Amniotic stem cell (primary cell): ENCODE measurements at places on chromosomes 3 and 15.

DNA sequence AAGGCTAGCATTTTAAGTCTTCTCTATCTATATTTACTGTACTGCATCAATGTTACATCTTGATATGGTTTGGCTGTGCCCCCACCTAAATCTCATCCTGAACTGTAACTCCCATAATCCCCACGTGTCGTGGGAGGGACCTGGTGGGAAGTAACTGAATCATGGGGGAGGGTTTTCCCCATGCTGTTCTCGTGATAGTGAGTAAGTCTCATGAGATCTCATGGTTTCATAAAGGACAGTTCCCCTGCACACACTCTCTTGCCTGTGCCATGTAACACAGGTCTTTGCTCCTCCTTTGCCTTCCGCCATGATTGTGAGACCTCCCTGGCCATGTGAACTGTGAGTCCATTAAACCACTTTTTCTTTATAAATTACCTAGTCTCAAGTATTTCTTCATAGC lies 161.5 kb downstream of the TBC1D5 start:
- DNase-seq, result no peak

DNA sequence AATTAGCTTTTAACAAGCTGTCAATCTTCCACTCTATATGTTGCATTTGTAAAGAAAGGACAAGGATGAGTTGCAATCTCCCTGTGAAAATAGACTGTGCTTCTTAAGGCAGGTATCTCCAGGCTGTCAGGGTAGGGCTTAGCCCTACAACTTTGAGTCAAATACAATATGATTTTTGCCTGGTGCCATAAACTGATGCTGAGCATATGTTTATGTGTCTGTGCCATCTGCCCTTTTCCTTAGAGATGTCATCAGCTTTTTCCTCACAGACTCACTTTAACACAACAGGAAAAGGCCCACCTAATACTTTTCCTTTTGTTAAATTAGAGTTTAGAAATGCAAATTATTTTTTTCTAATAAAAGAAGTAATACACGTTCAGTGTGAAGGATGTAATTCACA lies 548.3 kb downstream of the NLGN1 start:
- DNase-seq, result no peak

DNA sequence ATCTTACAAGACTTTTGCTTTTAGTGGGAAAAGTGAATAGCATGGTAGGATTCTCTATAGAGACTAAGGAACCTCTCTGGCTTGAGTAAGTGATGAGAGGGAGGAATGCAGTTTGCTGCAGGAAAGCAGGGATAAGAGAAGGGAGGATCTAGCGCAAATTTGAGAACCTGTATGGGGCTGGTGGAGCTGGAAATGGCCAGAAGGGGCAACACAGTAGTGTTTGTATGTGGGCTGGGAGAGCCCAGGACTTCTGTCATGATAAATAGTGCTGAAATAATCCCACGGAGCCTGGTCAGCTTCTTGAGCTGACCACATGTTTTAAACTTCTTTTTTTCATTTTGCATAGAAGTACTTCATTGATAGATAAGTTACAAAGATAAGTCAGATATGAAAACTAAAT lies 11.2 kb upstream of the SHC4 start:
- no peak for DNase-seq

DNA sequence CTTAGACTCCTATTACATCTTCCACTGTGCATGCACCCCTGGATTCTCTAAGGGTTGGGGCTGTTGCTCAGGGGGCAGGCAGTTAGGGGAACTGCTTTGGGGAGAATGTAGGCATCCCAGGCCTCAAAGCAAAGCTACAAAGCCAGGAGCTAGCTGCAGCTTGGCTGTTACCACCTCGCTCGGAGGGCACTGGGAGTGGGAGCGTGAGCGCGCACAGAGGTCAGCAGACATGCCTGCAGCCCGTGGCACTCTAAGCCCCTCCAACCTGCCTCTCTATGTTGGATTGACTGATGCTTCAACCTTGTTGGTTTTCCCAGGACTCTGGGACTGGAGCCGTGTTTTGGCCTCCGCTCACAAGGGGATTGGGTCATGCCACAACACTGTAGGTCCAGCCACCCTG lies 69.8 kb downstream of the CPN2 start:
- no peak for DNase-seq

DNA sequence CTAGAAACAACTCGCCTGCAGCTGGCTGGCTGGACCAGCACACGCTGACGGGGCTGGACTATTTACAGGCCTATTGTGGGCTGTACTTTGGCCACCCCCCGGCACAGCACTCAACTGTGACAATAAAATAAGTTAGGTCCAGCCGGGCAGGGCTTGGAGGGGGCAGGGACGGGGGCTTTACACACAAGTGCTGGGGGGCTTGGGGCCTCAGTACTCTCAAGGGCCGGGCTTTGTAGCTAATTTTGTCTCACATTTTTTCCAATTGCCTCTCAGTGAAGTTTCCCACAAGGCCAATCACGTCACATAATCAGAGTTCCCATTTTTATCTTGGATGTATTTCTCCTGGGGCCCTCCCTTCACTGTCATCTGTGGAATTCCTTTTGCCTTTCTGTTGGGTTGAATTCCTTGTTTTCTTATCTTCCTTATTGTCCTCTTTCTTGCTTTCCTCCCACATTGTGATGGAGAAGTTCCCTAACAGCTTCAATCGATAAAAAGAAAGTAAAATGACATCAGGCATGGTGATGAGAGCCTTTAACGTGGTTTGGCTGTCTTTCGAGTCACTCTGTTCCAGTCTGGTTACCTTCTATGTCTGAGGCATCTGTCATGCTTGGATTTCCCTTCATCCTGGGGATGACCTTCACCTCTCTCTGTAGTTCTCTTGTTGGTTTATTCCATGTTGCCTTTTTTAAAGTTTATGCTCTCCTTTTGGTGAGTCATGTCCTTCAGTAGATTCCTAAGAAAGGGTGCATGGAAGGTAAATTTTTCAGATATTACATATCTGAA lies 44.1 kb upstream of the CMTM7 start:
- no peak for DNase-seq

- no peak for DNase-seq
Observed at GRCh38 chr3:115828401-115828800, 205.1 kb downstream of the GAP43 start.

DNA sequence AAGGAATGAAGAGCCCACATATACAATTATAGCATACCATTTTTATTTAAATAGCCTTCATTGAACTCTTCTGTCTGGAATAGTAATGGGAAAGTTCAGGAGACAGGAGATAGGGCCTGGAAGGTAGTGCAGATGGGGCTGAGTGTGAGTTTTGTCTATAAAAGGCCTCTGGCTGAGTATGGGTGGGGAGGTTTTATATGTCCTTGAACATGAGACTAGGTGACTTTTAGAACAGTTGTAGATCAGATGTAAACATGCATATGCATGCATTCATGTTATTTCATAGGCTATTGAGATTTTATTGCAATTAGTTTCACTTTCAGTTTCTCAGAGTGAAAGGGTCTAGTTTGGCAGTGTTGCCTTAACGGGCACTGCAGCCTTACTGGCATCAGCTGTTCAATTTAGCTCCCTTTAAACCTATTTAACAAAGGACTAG lies 27.1 kb downstream of the CGGBP1 start:
- DNase-seq, result no peak

- no peak for DNase-seq
Observed at GRCh38 chr15:59501597-59501996, 63.6 kb downstream of the FAM81A start.

DNA sequence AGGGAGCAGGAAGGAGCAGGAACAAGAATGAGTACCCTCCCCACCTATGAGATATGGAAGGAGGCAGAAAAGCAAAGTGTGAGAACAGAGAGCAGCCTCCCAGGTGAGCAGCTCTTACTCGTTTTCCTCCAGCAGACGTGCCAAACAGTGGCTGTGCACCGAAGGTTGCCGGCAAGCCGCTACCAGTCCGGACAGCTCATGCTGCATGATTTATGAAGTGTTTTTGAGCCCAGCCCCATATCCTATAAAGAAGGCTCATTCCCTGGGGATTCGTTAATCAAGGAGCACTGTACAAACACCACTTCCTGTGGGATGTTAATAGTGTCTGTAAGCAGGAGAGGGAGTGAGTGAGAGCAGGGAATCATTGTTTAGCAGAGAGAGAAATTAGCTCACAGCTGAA lies 118.3 kb upstream of the FOXB1 start:
- DNase-seq, result no peak

- DNase-seq, result no peak
Observed at GRCh38 chr3:171514466-171514865, 54.3 kb upstream of the TNIK start.

DNA sequence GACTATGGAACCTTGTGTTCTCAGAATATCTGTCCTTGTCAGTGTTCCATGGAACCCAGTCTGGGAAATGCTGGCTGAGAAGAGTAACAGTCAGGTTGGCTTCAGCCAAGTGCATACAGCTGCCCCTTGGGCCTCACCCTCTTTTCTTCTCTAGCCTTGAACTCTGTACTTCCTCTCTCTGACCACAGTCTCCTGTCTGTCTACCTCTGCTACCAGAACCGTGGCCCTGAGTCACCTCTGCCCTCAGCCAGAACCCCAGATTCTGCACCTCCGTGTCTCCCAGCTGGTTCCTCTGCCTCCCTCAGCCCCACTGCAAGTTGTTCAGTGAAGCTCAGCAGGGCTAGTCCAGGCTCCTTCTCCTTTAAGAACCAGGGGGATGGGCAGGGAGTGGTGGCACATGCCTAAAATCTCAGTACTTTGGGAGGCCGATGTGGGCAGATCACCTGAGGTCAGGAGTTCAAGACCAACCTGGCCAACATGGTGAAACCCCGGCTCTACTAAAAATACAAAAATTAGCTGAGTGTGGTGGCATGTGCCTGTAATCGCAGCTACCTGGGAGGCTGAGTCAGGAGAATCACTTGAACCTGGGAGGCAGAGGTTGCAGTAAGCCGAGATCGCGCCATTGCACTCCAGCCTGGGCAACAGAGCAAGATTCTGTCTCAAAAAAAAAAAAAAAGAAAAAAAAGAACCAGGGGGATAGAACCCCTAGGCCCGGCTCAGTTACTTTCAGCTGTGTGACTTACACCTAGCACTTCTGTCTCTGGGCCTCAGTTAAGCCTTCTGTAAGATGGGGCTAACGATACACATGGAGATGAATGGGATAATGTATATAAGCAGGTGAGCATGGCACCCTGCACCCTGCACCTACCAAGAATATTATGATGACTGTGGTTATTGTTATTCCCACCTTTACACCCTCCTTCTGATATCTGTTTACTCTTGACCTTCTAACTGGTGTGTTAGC lies 24.3 kb upstream of the TATDN2 start:
- no peak for DNase-seq

GRCh38 chr15:52529940-52530339 lies 1.3 kb upstream of the MYO5A start:
- DNase-seq, result no peak

DNA sequence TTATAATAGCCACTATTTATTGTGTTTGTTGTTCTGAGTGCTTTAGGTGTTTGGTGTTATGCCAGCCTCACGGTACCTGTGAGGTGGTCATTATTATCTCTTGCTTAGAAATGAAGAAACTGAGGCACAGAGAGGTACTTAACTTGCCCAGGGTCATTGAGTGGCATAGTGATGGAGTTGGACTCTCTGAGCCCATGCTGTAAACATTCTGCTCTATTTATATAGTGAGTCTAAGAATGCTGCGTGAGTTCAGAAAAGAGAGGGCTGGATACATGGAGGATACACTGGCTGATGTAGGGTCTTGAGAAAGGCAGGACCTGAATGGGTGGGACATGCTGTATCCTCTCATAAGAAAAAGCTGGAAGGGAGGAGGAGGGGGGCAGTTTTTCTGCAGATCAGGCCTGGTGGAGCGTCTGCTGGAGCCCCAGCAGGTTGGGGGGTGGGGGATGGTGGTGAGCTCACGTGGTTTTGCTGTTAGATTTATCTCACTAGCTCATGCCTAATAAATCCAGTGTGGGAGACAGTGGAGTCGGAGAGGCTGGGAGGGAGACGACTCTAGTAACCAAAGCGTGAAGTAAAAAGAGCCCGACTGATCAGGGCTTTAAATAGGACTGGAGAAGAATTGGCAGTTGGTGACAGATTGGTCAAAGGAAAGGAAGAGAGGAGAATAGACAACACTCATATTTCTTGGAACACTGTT lies 16.0 kb downstream of the MED12L start:
- no peak for DNase-seq

- no peak for DNase-seq
Observed at GRCh38 chr3:29382409-29382808, 101.5 kb downstream of the RBMS3 start.

- no peak for DNase-seq
Observed at GRCh38 chr3:37990527-37990926, at the start of gene VILL. VILL (plus strand) TSS chr3:37990786; CDS start chr3:37993673, 2,887 bp downstream.

GRCh38 chr15:81889485-81889881 lies 156.3 kb downstream of the MEX3B start:
- no peak for DNase-seq

- no peak for DNase-seq
Observed at GRCh38 chr3:128490915-128491690, 1.9 kb downstream of the GATA2 start.

DNA sequence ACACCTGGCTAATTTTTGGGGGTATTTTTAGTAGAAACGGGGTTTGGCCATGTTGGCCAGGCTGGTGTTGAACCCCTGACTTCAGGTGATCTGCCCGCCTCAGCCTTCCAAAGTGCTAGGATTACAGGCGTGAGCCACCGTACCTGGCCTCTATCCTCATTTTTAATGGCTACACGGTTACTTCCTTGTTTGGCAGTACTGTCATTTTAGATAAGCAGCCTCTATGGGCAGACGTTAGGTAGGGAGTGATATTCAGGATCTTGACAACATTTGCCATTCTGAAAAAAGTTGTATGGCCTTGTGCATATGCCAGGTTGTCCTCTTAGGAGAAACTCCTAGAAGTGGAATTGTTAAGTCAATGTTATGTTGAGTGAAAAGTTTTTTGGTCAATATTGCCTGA lies 141.7 kb downstream of the ITPR1 start:
- no peak for DNase-seq

DNA sequence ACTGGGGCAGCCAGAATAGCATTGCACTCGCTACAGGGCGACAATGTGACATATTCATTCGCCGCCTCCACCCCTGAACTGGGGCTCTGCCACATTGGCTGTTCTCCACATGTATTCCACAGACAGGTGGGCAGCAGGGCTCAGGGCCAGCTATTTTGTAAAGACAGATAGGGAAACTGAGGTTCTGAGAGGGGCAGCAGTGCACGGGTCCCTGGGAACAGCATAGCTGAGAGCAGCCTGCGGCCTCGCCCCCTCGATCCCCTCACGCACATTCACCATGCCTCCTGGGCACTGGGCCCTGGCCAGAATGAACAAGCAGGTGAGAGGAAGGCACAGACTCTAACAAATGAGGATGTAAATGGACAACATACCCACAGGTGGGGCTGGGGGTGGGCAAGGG lies 75.0 kb upstream of the SPATA12 start:
- DNase-seq, result no peak

DNA sequence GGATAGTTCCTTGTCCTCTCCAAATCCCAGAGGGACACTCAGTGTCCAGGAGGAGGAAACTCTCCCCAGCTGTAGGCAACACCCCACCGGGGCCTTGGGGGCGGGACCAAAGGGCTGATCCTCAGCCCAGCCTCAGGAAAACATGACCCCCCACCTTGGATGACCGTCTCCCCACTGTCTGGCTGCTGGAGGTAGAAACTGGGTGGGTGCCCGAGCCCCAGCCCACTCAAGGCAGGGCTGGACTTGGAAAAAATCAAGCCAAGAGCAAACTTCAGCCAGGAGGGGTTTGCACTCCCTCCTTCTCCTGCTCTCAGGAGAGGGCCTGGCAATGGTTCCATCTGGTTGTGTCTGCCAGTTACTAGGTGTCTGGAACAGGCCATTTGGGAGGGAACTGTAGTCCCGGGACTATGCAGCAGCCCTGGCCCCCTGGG lies 3.6 kb upstream of the RASL12 start:
- DNase-seq, result no peak
